ENCODE measurements at places on chromosomes 5 and 9.
A peak's percentile ranks its signal among the peaks of the same experiment; 100 is the strongest.

GRCh38 chr5:66239034-66239433, 94.9 kb downstream of the SREK1 start:
- DNase-seq: no peak

- peak; percentile 67 for DNase-seq
Measured at GRCh38 chr5:156479849-156480248, 152.9 kb downstream of the SGCD start.

DNA sequence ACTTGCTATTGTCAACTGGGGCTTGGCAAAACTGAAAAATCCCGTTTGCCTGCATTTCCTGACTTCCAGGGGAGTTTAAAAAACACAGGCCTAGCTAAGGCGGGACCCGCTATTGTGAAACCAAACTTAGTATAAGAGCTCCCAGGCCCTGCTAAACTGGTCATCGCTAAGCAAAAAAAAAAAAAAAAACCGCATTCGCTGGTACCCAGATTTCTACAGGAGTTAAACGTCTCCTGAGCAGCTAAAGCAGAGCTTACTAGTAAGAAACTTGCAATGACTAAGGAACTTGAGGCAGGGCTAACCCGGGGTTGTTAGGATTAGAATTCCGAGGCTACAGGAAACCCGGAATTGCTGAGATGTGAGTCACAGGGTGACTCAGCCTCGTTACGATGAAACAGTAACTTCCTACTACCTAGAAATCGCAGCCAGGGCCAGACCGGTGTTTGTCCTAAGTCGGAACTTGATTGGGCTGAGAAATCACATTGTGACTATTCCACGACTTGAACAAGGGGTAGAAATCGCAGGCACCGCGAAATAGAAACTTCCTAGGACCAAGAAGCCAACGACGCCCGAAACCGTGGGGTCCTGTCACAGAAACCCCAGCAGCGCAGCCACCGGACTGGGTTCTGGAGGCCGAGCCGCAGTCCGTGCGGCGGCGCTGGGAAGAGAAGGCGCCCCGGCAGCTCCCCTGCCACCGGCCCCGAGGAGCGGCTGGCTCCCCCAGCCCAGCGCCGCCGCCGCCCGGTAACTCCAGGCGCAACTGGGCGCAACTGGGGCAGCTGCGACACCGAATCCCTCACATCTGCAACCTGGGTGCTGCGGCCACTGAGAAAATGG, 89.4 kb downstream of the ANXA2R start:
- DNase-seq: peak; percentile 82

DNA sequence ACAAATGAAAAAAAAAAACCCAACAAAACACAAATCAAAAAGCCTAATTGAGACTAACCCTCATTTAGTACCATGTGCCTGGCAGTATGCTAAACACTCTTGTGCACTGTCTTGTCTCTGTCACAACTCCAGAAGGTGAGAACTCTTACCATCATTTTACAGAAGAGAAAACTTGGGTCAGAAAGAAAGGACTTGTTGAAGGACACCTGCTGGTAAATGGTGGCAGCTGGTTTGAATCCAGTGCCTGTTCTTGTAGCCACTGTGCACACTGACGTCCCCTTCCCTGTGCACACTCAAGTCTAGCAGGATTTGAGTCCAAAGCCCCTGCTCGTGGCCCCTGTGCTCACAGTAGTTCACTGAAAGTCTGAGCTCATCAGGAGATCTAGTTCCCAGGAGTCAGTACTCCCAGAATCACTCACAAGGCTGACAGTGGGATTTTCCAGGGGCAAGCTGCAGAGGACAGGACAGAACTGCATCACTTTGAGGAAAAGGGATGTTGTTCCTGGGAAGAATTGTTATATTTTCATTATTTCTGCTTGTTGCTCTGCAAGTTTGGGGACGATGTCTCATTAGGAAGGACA, 43.0 kb upstream of the HSD17B4 start:
- peak; percentile 34 for DNase-seq

- no peak for DNase-seq
Measured at GRCh38 chr5:128144491-128144890, 60.9 kb downstream of the SLC12A2 start.

DNA sequence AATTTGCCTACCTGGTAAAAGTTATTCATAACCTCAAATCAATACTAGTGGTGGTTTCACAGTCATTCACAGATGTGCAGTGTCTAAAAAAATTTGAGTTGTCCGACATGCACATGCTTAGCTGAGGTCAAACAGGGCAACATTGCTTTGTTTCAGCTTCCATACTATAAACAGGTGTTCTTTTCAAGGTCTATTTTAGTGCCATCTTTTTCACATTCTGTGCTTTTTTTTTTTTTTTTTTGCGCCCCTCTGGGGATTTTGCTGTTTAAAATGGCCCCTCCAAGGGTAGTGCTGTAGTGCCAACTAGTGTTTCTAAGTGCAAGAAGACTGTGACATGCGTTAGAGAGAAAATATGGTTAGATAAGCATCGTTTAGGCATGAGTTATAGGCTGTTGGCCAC, 14.5 kb downstream of the PHAX start:
- no peak for DNase-seq

DNA sequence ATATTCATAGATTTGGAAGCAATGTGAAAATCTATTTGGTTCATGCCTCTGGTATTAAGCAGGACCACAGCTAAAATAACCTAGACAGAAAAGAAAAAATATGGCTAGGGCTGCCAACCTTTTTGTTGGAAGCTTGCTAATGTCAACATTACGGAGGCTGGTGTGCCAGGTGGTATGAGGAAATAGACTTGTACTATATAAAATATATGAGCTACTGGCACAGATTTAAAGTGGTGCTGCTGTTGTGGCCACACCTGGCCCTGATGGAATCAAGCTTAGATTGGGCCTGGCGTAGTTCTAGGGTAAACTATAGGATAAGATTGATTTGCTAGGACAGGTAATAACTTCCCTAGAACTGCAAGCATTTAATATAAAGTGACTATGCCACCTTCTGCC, 10.6 kb upstream of the PARP8 start:
- DNase-seq: no peak

DNA sequence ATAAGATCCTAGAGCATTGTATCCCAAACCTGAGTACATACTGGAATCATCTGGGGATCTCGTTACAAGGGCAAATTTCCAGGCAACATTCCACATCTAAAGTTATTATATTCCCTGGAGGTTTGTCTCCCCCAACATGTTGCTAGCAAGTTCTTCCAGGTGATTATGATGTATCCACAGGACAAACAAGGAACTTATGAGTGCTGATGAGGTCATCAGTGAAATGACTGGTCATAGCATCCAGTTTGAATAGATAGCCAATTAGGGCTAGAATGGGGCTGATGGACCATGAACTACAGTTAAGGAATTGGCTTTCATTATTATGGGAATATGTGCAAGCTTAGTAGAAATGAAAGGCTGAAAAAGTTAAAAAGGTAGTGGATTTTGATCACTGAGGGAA, 115.2 kb downstream of the CWC27 start:
- no peak for DNase-seq

GRCh38 chr5:143610946-143611345, 201.0 kb upstream of the HMHB1 start:
- no peak for DNase-seq

GRCh38 chr9:109031241-109031640, 17.9 kb upstream of the CTNNAL1 start:
- no peak for DNase-seq

- no peak for DNase-seq
Measured at GRCh38 chr5:91645347-91645746, 262.2 kb upstream of the ARRDC3 start.

- no peak for DNase-seq
Measured at GRCh38 chr9:127095411-127095810, 27.0 kb downstream of the ANGPTL2 start.

DNA sequence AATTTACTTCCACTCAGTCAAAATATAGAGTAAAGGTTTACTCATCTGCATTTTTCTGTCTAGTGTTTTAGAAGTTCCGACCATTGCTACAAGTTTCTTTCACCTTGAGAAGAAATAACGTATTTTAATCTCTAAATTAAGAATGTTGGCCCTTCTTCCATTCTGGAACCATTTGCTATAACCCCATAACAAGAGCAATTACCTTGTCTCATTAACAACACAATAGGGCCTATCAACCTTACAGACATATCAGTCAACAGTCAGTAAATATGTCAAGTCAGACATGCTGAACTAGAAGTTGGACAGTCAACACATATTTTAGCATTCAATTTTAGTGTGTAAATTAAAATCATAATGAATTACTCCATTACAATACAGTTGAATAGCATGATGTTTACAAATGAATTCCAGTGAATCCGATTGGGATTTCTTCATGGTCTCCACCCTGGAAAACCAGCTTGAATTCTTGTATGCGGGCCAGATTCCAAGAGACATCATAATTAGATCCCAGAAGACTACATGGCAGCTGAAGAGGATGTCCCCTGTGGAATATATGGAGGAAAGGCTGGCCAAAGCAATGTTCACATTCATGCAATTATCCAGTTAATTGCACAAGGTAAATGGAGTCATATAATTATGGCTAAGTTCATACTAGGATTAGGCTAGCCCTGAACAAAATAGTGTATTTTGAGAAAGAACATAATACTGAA, 196.2 kb upstream of the TARS1 start:
- DNase-seq: no peak

- no peak for DNase-seq
Measured at GRCh38 chr9:93644397-93645088, 68.2 kb downstream of the PHF2 start.

DNA sequence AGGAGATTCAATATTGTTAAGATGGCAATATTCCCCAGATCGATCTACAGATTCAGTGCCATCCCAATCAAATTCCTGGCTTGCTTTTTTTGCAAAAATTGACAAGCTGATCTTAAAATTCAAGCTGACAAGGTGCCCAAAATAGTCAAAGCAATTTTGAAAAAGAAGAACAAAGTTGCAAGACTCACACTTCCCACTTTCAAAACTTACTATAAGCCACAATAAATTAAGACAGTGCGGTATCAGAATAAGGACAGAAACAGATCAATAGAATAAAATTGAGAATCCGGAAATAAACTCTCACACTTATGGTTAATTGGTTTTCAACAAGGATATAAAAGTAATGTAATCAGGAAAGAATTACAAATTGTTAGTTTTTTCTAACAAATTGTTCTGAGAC, 97.1 kb downstream of the NRG2 start:
- DNase-seq: no peak

- no peak for DNase-seq
Measured at GRCh38 chr9:32128546-32128945, 255.9 kb upstream of the ACO1 start.

GRCh38 chr5:123033157-123033671, 3.3 kb downstream of the PPIC start:
- no peak for DNase-seq

DNA sequence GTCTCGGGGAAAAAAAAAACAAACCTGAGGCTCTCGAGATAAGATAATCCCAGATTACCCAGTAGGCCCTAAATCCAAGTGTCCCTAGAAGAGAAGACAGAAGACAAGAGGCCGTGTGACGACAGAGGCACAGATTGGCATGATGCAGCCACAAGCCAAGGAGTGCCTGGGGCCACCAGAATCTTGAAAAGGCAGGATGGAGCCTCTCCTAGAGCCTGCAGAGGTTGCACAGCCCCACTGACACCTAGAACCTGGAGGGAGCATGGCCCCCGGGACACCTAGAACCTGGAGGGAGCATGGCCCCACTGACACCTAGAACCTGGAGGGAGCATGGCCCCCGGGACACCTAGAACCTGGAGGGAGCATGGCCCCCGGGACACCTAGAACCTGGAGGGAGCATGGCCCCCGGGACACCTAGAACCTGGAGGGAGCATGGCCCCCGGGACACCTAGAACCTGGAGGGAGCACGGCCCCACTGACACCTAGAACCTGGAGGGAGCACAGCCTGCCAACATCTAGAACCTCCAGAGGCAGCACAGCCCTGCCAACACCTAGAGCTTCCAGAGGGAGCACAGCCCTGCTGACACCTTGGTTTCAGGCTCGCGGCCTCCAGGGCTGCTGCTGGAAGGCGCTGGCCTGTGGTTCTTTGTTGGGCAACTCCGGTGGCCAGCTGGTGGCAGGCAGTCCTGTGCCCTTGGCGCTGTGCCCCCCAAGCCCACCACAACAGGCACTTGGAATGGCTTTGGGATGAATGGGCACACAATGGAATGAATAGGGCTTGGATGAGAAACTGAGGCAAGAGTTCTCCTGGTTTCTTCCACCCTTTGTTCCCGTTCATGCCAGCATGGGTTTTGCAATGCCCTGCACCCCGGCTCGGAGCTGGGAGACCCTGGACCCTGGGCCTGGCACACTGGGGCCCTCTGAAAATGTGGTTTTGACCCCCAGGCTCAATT, 39.2 kb downstream of the VAV2 start:
- DNase-seq: no peak

- DNase-seq: no peak
Measured at GRCh38 chr5:28355831-28356230, 1317.4 kb upstream of the CDH9 start.

- DNase-seq: no peak
Measured at GRCh38 chr5:99317136-99317535, 388.3 kb upstream of the CHD1 start.

DNA sequence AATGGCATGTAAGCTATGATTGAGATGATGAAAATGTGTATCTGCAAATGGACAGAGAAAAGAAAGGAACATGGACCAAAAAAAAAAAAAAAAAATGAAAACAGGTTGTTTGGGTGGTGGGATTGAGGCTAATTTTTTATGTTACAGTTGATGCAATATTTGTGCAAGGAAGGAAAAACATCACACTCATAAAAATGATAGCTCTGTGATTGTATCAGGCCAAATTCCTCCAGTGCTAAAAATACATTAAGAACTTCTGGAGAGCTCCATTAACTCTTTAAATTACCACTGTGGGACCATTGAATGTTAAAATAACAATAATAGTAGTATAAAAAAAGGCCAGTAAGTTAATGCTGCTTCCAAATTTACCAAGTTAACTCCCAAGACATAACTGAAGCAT, 79.5 kb upstream of the MSX2 start:
- DNase-seq: no peak

GRCh38 chr5:124124711-124125229, 612.8 kb downstream of the CSNK1G3 start:
- DNase-seq: no peak

GRCh38 chr5:132500931-132501628, 10.5 kb upstream of the IRF1 start:
- DNase-seq: peak; percentile 85

DNA sequence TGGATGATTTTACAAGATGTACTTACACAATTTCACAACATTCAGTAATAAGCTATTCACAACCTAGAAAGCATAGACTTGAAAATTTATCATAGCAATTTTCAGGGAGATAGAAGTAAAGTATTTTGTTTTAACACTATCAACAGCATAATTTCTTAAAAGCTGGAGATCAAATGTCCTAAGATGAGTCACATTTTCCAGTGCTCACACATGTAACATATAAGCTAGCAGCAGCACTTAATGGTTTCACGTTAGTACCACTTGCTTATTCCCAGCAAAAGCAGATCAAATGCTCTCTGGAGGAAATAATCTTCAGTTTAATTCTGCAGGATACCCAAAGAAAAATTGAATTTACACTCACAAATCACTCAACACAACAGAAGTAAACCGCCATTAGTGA, 6.5 kb downstream of the OR13C8 start:
- DNase-seq: no peak

- DNase-seq: no peak
Measured at GRCh38 chr5:159451197-159452052, 121.1 kb upstream of the IL12B start.

Measured in activated CD4-positive, alpha-beta T cell treated with anti-CD3 and anti-CD28 coated beads for 36 hours (primary cell).